ENCODE measurements at places on chromosomes 1 and 21.

GRCh38 chr1:212607913-212608391 is 609 bp upstream of the ATF3 start:
- DNase-seq, result no peak

GRCh38 chr21:46388896-46389295 is 64.9 kb downstream of the PCNT start:
- no peak for DNase-seq

DNA sequence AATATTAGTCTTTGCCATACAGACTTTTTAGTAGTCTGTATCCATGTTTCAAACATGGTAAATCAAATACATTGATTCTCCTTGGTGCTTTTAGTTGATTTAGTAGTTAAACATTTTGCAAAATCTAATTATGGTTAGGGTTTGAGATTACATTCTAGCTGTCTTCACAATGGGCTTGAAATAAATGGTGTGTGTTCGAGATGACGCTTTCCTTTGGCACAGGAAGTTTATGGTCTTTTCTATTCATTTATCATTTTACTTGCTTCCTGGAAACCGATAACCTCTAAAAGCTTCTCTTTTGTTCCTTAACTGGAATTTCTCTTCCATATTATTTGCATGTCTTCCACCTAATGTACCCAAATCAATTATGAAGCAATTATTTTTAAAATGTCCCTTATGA is 38.4 kb downstream of the ZP4 start:
- no peak for DNase-seq

DNA sequence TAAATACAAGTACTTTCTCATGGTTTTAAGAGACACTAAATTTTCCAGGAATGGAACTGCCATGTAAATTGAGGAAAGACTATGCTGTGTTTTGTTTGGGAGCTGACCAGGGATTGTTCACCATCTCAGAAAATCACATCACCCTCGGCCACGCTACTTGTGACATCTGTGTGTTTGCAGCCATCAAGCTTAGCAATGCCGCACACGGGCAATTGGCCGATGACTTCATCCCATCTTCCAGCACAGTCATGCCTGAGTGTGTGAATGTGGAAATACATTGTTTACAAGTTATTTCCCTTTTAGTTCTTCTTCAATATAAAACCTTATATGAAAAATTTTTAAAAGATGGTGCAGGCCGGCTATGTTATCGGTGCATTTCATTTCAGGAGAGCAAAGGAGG is 121.6 kb downstream of the GLIS1 start:
- no peak for DNase-seq

- no peak for DNase-seq
Observed at GRCh38 chr1:38686167-38686926, 173.2 kb downstream of the RRAGC start.

DNA sequence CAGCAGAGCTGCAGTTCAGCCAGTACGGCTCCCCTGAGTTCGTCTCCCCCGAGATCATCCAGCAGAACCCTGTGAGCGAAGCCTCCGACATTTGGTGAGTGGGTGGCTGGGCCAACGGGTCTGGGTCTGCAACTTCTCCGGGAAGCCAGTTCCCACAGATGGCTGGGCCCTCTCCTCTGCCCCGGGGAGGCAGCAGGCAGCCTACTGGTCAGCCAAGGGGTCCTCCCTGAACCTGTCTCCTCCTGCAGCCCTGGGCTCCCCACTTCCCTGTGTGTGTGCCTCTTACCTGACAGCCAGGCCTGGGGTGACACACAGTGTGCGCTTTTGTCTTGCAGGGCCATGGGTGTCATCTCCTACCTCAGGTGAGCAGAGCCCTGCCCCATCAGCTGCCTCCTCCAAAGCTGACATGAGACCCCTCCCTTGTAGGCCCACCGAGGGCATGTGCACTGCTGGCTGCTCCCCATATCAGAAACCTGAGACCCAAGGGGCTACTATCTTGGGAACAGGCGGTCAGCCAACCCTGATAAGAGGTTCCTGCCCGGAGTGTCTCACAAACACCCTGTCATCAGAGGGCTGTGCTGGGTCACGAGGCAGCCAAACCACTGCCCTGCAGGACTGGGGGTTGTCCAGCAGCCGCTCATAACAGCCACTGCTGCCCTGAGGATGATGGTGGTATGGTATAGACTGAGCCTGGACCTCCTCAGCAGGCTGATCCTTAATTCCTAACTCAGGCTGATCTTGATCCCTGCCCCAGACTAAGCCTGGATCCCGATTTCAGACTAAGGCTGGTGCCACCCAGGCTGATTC is 37.6 kb downstream of the TRIM11 start:
- DNase-seq, result no peak

- DNase-seq, result no peak
Observed at GRCh38 chr1:89433421-89433820, 69.6 kb downstream of the GBP6 start.

- no peak for DNase-seq
Observed at GRCh38 chr1:176701151-176701866, 238.3 kb downstream of the PAPPA2 start.

DNA sequence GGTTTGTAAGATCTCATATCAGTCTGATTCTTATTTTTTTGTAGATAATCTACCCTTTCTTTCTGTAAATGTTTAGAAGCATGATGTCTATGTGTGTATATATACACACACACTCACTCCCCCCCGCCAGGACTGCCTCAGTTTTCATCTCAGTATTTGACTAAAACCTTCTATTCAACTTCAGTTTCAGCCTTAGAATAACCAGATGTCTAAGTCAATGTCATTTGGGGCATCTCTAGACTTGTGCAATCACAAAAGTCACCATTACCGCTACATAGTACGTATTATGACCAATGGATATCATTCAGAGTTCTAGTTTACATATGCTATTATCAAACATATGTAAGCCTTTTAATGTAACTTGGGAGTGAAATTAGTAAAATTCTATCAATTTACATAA is 53.3 kb upstream of the BOLA1 start:
- DNase-seq, result no peak

GRCh38 chr1:238546118-238546517 is 655.4 kb upstream of the ZP4 start:
- no peak for DNase-seq

DNA sequence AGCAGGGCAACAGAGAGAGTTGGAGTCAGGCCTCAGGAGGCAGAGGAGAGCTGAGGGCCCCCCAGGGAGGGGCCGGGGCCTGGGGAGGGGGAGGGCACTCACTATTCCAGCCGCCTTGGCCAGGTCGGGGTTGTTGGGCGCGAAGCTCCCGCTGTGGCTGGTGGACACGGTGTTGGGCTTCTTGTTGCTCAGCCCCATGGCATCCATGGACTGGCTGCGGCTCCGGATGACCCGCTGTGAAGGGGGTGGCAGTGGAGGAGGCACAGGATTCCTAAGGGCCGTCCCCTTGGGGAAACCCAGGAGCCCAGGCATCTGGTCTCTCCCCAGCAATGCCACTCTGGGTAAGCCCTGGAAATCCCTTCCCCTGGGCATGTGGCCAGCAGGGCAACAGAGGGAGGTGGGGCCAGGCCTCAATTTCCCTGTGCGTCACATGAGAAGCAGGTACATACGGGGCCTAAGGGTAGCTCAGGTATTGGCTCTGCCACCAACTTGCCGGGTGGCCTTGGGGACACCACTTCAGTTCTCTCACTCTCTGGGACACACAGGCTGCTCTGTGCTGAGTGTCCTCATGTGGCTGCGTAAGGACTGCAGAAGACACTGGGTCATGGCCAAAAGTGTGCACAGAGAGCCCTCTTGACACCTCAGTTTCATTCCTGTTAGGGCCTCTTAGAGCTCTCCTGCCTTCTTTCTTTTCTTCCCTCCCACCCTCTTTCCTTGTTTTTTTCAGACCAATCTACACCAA is 63.0 kb downstream of the RAP1GAP start:
- DNase-seq, result no peak

- DNase-seq, result no peak
Observed at GRCh38 chr1:36157973-36158826, 2.2 kb downstream of the MAP7D1 start.

DNA sequence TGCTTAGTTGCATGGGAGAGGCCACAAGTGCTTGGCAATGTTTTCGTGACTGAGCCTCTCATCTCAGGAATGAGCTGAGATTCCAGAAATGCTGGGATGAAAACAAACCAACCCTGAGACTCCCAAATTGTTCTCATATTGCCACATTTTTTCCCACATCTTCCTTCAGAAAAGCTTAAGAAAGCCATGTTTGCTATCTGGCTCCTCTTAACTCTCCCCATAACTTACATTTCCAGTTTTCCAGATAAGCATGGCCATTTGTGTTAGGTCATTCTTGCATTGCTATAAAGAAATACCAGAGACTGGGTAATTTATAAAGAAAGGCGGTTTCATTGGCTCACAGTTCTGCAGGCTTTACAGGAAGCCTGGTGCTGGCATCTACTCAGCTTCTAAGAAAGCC is 17.2 kb downstream of the DSCAM start:
- DNase-seq, result no peak

- no peak for DNase-seq
Observed at GRCh38 chr1:171116676-171117075, 26.0 kb downstream of the FMO3 start.

DNA sequence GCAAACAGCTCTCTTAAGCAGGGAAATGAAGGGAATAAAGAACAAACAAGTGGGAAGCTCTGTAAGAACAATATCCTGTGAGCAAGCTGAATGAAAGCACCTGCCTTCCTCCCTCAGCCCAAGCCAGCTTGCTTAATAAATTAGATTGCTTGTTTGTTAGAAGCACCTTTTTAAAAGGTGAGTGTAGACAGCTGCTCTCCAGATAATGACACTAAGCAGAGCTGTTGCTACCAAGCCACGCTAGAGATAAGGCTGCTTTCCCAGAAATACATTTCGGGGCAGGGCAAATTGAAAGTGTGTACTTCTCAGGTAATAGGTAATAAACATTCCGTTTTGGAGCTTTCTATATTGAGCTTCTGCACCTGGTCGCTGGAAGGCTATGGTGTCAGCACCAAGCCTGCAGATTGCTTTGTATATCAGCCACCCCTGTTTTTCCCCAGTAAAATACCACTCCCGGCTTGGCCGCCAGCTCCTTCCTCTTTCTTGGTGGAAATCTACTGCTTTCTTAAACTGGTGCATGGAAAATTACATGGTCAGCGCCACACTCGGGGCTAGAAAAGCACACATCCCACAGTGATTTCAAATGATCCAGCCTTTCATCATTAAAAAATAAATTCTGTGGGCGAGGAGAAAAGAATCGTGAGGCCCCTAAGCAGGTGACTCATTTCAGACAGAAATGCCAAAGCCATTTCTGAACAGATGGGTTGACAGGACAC is 151.3 kb downstream of the ETS2 start:
- no peak for DNase-seq

DNA sequence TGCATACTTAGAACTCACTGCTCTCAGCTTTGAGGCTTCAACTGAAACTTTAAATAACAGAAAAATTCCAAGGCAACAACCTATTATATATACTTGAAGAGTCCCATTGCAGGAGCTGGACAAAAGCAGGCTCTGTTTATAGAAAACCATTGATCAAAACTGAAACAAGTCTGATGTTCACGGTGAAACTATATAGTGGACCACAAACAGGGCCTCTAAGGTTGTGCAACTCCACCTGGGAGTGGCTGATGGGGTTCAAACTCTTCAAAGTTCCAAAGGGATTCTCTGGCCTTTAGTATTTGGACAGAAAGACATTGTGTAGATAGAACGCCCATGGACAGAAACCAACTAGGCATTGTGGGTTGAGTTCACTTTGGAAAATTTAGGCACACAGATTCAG is 140.3 kb downstream of the ZC3H11B start:
- no peak for DNase-seq

DNA sequence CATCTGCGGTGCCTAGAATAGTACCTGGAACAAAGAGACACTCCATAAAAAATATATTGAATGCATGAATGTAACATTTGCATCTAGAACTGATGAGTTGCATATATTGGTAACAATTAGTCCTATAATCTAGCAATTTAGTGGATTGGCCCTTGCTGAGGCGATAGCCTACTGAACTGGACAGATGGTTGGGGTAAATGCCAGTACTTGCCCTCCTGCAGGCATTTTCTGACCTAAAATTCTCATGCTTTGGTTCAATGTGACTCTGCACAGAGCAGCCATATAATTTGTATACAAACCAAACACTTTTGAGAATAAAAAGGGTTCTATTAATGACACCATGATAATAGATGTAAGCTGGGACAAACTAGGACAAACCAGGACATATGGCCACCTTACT is 313.6 kb downstream of the OLFM3 start:
- DNase-seq, result no peak

- DNase-seq, result no peak
Observed at GRCh38 chr21:27371975-27372331, 405.1 kb upstream of the ADAMTS5 start.

DNA sequence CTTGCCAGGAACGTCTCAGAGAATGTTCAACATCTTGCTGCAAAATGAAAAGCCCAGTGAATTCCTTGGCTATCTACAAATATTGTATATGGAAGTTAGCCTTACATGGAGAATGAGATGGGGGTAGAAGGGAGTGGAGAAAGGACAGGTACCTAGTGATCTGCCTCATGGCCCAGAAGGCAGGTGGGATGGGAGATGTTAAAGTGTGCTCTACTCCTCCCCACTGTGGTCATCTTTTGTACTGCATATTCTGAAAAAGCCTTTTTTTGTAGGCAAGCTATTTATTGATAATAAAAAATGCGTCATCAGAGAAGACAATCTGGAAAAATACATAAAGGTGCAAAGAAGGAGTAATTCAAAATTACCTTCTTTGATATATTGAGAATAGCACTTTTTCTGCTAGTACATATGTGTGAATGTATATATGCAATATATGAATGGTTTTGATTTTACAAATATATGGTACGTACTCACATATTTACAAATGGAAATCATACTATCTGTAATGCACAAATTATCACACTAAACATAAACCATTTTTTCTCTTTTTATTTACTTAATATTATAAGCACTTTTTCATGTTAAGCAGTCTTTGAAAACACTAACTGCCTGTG is 19.1 kb upstream of the SLC5A9 start:
- no peak for DNase-seq

GRCh38 chr1:228867108-228867950 is 132.1 kb downstream of the RHOU start:
- DNase-seq, result no peak

DNA sequence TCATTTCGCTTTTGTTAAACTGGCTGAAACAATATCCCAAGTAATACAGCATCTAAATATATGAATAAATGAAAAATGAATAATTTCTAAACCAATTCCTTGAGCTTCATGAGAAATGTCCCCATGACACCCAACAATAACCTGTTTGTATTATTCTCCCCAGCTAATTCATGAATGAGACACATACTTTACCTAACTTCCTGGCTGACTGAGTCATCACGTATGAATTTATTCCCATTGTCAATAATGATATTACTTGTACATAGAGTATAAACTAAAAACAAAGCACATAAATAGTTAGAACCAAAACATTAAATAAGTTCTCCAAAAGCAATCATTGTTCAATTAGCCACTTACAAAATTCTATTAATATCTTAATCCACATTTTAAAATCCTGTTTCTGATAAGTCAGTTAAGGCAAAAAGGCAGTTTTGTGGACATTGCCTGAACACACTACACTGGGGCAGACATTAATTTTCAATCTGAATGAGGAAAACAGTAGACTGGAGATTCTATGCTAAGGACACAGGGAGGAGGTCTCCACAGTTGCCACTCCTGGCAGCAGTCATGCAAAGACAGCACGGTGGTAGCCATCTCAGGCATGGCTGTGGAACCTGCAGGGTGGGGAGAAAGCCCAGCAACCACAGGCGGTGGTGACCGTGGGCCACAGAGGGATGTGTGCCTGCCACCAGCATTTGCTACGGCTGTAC is 48.2 kb downstream of the SLC9C2 start:
- DNase-seq, result no peak

GRCh38 chr1:53344921-53345838 is 17.3 kb upstream of the LRP8 start:
- DNase-seq, result no peak

Data from esophagus squamous epithelium (tissue), 5 donors.